ENCODE measurements at places on chromosomes 2 and 18. TPM values are rescaled to one million over a fixed set of nuclear protein-coding genes. Genes with fewer than 3 reads are reported as not detected.

LRRTM4 gene
- total RNA-seq = 15.4 TPM

CACNB4 gene
- total RNA-seq = 9.8 TPM

C2orf78 gene
- not detected for total RNA-seq

LAMA1 gene
- total RNA-seq = 47.6 TPM

RFX8 gene
- 1.5 TPM for total RNA-seq

MAL gene
- total RNA-seq = 2.6 TPM

DNER gene
- total RNA-seq = 8.8 TPM

CAPN14 gene
- 0.54 TPM for total RNA-seq

TPO gene
- total RNA-seq = not detected

NDC80 gene
- 38.9 TPM for total RNA-seq

SCN7A gene
- total RNA-seq = 0.42 TPM

AQP12B gene
- not detected for total RNA-seq

G6PC2 gene
- not detected for total RNA-seq

LINC00305 gene
- not detected for total RNA-seq

NEB gene
- total RNA-seq = 8.2 TPM

TTC21B gene
- total RNA-seq = 39.5 TPM

NT5C1B gene
- total RNA-seq = not detected

CIB4 gene
- not detected for total RNA-seq

TXNDC2 gene
- not detected for total RNA-seq

INHBB gene
- 0.16 TPM for total RNA-seq

STAT4 gene
- 0.16 TPM for total RNA-seq

REG3A gene
- total RNA-seq = not detected

UGT1A3 gene
- not detected for total RNA-seq

COL4A3 gene
- total RNA-seq = 1.2 TPM

FAM124B gene
- total RNA-seq = 6.8 TPM

SIX2 gene
- total RNA-seq = 0.31 TPM

PSMD14 gene
- 92.2 TPM for total RNA-seq

SP140L gene
- 1.7 TPM for total RNA-seq

UGT1A5 gene
- total RNA-seq = not detected

TTL gene
- total RNA-seq = 34.6 TPM

KHK gene
- 8.8 TPM for total RNA-seq

IHH gene
- not detected for total RNA-seq

LBX2 gene
- total RNA-seq = 0.24 TPM

VWC2L gene
- not detected for total RNA-seq

CPLX4 gene
- total RNA-seq = not detected

SLC9A4 gene
- not detected for total RNA-seq

OSR1 gene
- total RNA-seq = not detected

RTKN gene
- 50.0 TPM for total RNA-seq

PTH2R gene
- total RNA-seq = 0.19 TPM

CHRND gene
- not detected for total RNA-seq

DNAJC5G gene
- 0.39 TPM for total RNA-seq

ASPRV1 gene
- total RNA-seq = 1.4 TPM

ANKRD30BL gene
- total RNA-seq = 0.62 TPM

CCDC141 gene
- 8.0 TPM for total RNA-seq

FAM110C gene
- 24.8 TPM for total RNA-seq

MERTK gene
- total RNA-seq = 8.7 TPM

FAM98A gene
- total RNA-seq = 78.8 TPM

SLC38A11 gene
- total RNA-seq = not detected

ALKAL2 gene
- total RNA-seq = 4.5 TPM
